ENCODE measurements at places on chromosomes 6 and 20.

DNA sequence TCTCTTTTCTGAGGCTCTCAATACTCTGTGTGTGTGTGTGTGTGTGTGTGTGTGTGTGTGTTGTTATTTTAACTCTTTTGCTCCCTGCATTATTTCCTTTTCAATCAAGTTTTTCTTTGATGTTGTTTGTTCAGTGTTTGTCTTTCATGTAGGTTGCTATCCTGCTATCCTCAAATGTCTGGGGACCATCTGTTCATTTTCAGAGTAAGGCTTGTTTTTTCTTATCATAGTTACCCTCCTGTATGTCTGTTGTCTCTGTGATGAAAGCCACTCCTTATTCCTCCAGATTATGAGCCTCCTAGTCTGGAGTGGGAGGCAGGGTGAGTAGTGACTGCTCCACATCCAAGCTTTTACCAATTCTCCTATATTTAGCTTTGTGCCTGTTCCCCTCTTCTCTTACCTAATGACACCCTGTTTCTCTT is 9.2 kb downstream of the ENPP3 start:
- no peak for DNase-seq

- no peak for DNase-seq
These were observed 255.0 kb downstream of the NRN1 start for GRCh38 chr6:5751525-5752390.

DNA sequence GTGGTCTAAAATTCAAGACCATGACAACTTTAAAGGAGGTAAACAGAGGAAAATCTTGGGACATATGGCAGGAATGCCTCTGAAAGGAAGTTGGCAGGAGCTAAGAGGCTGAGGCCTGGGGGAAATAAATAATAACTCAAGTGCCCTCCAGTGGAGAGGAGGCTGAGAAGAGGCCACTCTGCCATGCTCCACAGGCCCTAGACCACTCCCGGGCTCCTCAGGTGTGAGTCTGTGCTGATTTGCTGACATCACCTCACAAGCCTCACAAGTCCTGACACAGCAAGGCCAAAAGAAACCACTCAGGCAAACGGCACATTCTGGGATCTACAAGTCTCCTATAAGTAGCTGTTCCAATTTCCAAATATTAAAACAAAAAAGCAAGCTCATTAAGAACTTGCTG is 91.0 kb upstream of the RIPOR2 start:
- peak; percentile 58 for DNase-seq

DNA sequence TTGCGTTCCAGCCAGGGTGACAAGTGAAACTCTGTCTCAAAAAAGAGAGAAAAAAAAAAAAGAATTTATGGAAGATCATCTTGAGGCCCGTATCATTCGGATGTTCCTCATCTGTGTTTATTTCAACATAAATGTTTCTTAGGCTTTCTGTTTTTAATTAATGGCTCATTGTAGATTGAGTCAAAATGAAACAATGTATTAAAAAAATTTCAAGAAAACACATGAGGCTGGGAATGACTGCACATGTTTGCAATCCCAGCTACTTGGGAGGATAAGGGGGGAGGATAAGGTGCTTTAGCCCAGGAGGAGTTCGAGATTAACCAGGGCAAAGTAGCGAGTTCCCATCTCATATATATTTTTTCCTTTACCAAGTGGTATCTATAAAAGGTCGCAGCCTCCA is 47.3 kb downstream of the ITCH start:
- DNase-seq, result no peak

- DNase-seq, result no peak
These were observed 26.1 kb upstream of the TINAG start for GRCh38 chr6:54282186-54282585.

DNA sequence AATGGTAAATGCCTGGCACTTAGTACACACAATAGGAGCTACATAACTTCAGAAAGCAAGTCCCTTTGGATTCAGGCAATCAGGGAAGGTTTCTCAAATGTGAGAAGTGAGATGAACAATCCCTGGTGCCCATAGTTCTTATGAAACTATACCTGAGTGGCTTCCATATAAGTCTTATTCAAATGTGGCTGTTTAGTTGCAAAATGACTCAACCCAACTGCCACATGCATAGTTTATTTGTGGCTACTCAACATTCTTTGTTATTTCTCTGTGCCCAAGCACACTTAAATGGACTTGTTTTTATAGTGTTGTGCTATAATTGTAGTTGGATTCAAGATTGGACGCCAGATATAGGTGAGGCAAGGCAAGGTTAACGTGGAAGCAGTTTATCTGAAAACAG is 93.7 kb upstream of the ATXN1 start:
- DNase-seq, result peak; percentile 64

- no peak for DNase-seq
These were observed 7.4 kb downstream of the SIRT5 start for GRCh38 chr6:13581700-13582229.

DNA sequence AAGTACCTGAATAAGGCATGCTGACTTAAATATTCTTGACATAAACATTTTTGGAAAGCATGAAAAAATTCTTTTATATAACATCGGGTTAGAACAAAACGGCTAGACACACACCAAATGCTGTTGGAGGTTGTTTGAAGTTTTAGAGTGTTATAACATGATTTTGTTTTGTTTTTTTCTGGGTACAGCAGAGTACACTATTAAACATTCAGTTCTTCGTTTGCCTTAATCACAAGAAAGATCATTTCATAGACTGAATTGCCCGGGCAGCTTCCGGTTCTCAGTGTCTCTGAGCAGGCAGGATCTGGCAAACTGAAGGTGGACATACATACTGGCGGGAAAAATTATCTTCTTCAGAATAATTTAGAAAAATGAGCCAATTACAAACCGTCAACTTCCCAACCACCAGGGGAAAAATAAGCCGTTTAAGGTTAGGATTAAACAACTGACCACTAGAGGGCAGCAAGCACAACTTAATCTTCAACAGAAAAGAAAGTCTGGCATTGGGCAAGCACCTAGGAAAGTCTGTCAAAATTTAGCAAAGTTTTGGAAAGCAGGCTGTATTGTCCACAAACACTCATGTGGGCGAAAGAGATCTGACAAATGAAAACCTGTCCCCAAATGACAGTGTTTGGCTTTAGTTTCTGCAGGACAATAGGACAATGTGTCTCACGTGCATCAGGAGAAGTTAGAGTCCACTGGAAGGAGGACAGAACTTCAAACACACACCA is 15.0 kb downstream of the ZNF217 start:
- DNase-seq, result peak; percentile 84

DNA sequence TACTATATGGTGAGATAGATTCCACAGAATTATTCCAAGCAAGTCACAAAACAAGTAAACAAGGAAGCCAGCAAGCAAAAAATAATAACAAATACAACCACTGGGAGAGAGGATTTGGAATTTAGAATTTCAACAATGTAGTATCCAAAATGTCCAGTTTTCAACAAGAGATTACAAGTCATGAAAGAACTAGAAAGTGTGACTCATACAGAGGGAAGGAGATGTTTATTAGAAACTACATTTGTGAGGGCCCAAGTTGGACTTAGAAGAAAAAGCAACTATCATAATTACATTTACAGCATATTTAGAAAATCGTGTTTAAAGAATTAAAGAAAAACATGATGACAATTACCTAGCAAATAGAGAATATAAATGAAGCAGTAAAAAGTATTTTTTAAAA is 494.6 kb upstream of the ID4 start:
- no peak for DNase-seq

DNA sequence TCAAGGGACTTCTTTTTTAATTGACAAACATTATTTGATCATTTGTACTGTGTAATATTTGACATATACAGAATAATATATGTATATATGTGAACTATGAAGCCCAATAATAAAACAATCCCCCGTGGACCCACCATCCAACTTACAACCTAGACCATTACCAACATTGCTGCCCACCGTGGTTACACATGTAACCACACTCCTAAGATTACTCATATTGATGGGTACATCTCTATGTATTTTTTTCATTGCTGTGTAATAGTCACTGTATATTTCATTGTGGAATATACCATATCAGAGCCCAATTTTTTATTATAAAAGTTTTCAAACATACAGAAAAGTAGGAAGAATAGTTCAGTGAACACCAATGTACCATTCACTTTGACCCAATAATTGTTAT is 94.3 kb downstream of the RTN4IP1 start:
- DNase-seq, result no peak

DNA sequence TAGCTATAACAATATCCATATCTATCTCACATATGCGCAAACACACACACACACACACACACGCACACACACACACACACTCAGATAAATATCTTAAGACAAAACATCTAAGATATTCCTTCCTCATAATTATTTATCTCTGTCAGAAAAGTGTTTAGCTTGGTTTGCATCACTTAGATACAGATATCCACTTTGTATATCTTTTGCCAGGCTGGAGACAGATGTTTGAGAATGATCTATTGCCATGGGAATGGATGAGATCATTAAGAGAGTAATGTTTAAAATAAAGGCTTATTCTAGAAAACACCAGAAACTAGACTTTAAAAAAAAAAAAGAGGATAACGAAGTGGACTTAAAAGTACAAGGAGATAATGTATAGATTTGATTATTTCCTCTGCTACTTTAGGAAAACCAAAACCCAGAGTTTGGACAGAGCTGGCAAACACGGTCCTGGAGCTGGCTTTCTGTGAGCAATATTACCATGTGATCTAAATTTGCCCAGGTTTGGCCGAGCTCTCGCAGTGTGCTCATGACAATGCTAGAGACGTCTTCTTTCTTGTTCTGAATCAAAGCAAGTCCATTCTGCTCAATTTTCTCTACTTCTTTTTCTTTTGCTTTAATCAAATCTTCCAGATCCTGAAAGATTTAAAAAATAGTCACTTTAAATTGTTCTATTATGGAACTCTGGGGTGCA is 411.8 kb downstream of the SYNE1 start:
- DNase-seq, result no peak

GRCh38 chr20:60244373-60245146 is 286.3 kb downstream of the CDH26 start:
- no peak for DNase-seq

DNA sequence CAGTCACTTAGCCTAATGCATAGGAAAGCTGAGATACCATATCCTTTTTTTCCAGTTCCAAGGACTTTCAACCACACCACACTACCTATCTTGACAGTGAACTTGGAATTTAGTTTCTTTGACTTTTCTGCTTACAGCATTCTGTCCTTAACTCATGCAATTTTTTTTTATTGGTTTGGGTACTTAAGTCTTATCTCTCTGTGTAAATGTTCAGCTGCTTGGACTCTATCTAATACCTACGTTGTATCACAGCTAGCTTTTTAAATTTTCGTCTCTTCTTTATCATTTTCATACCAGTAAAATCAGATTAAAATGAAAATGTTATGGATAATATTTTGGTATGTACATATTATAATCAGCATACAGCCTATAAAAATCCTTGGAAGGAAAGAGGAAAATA is 106.9 kb upstream of the ADGRF1 start:
- no peak for DNase-seq

GRCh38 chr20:63023936-63024571 is 17.3 kb upstream of the BHLHE23 start:
- no peak for DNase-seq

DNA sequence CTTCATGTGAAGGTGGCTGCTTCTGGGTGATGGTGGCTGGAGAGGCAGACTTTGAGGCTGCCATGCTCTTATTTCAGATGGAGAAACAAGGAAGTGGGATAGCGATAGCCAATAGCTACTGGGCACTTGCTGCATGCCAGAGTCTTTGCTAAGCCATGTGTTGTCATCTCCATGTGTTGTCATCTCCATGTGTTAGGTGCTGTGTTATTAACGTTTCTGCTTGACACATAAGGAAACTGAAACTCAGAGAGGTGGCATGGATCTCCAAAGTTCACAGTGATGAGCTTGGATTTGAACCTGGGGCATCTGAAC is 16.9 kb downstream of the KIAA1755 start:
- no peak for DNase-seq

GRCh38 chr6:52517502-52518278 is 59.2 kb downstream of the TRAM2 start:
- peak; percentile 84 for DNase-seq

GRCh38 chr6:137722749-137723272 is 144.2 kb upstream of the TNFAIP3 start:
- peak; percentile 70 for DNase-seq

GRCh38 chr6:10136636-10137035 is 278.2 kb downstream of the TFAP2A start:
- no peak for DNase-seq

GRCh38 chr6:148027201-148027600 is 315.4 kb upstream of the SASH1 start:
- DNase-seq, result no peak
